ENCODE measurements at places on chromosomes 7 and 10.

DNA sequence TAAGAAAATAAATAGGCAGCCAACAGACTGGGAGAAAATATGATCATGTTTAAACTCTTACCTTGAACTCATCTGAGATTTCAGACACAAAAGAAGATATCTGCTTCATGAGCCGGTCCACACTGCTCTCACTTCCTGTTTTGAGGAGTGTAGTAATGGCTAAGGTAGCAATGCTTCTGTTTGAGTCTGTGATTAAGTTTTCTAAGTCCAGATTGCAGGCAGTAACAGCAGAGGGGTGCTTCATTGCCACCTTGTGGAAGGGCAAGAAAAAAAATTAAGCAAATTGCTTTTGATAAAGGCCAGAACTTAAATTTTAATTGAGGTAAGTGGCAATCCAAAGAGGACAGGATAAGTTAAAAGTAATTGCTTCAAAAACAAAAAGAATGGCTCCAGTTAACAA, 69.1 kb downstream of the MEST start:
- DNase-seq: peak; percentile 18

DNA sequence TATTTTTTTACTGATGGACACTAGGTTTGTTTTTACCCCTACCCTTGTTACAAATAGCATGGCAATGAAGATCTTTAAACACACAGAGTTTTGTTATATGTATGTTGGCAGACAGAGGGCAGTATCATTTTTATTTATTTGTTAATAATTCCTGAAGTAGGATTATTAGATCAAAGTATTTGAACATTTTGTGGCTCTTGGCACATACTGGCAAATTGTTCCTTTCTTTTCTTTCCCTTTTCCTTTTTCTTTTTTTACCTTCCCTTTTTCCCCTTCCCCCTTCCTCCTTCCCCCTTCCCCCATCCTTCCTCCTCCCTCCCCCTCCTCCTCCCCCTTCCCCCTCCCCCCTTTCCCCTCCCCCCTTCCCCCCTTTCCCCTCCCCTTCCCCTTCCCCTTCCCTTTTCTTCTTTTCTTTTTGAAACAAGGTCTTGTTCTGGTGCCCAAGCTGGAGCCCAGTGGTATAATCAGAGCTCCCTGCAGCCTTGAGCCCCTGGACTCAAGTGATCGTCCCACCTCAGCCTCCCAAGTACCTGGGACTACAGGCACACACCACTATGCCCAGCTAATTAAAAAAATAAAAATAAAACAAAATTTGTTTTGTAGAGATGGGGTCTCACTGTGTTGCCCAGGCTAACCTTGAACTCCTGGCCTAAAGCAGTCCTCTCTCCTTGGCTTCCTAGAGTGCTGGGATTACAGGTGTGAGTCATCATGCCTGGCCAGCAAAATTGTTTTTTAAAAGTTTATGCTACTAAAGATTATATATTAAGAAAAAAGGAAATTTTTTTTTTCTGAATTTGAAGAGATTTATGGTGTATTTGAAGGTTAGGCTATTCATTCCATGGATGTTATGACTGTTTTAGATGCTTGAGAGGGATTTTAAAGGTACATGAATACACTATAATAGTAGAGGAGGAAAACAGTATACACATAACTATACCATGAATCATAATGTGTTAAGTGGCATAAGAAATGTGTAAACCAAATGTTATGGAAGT, 39.3 kb downstream of the SEPTIN7 start:
- DNase-seq: no peak

DNA sequence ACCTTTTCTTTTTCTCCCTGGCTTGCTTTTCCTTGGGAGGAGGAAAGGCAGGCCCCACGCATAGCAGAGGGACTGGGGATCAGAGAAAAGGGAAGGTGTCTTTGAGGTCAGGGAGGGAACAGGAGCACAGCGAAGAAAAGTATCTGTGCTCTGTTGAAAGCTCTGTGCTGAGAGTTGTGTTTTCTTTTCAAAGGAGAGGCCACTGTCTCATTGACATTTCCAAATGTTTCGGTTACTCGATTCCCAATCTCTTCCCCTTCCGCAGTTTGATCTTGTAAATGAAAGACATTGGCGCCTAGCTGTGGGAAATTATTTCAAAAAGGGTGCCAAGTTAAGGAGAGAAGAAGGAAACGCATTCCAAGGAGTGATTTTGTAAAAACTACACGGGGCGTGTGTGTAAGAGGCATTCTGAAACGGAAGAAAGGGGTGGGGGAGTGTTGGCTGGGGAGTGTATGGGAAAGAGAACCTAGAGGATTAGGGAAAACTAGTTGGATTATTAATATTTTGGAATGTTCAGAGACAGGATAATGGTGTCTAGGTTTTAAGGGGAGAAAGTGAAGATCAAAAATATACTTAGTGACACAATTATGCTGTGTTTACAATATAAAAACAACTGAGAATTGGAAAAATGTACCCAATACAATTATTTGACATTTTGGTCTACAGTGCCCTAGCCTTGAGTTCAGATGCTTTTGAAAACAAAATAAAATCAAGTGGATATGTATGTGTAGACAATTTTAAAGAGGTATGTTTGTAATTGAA, 708 bp downstream of the KLHDC10 start:
- DNase-seq: no peak

- no peak for DNase-seq
Observed at GRCh38 chr10:16242859-16243613, 193.8 kb upstream of the PTER start.

- no peak for DNase-seq
Observed at GRCh38 chr10:14477408-14477710, 146.6 kb upstream of the FRMD4A start.

DNA sequence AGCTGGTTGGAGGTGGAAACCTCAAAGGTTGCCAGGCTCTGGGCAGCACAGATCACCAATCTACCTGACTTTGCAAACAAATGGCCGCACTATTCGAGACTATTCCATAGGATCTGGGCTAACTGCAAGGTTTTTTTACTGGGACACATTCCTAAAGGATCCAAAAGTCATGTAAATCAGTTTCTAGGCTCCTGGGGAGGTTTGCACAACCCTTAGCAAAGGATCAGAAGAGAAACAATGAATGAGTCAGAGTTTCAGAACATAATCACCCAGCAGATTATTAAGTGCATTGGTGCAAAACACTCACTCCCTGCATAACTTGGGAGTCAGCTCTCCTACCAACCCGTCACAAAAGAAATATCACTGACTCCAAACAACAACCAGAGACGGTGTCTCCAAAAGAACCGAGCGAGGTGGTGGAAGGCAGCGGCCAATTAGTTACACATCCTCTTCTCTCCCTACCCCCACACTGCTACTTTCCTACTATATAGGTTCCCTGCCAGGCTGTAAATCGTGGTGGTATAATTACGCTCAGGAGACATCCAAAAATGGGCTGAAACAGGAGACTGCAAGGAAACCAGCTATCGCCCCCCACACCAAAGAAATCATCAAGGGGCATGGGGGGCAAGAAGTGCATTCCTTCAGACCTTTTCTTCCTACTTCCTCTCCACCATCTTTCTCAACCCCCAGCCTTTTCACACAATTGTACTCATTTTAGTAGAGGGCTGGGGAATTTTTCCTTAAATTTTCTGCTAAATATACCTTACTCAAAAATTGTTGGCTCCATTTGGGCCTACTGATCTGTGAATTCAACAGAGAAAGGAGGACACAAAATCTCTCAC, 3.2 kb downstream of the UBE2H start:
- DNase-seq: peak; percentile 66

DNA sequence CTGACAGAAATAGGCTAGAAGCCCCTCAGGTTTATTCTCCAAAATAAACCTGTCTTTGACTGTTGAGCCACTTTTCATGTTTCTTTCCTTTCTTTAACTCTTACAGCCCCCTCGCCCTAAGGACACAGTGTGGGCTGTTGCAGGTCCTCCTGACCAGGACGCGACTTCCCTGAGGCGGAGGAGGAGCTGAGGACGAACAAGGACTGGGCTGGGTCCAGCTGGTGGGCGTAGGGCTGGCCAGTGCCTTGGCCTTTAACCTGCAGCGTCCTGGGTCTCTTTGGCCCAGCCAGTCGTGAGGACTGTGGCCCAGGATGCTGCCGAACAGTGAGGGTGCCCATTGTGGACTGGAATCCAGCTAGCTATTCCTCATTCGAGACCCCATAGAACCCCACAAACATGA, 13.4 kb upstream of the BMS1 start:
- DNase-seq: no peak

GRCh38 chr10:1171586-1171985, 115.4 kb downstream of the WDR37 start:
- DNase-seq: no peak

- no peak for DNase-seq
Observed at GRCh38 chr7:100949227-100949932, at the start of gene MUC3A. MUC3A (plus strand) TSS chr7:100949534; CDS start chr7:100949625, 91 bp downstream.

- peak; percentile 54 for DNase-seq
Observed at GRCh38 chr7:149598721-149599308, 101.2 kb upstream of the ZNF746 start.

Measured in activated CD4-positive, alpha-beta T cell treated with anti-CD3 and anti-CD28 coated beads, Interleukin-2, amount 50 U/mL, for 16 hours (primary cell).